Fibroblast of the aortic adventitia (primary cell): ENCODE measurements at places on chromosomes 2 and 18. TPM values are rescaled to one million over a fixed set of nuclear protein-coding genes. Genes with fewer than 3 reads are reported as not detected.
A peak's percentile ranks its signal among the peaks of the same experiment; 100 is the strongest.

Gene PAX8
- 0.09 and 1.5 TPM in 2 replicates for total RNA-seq

Gene POMC
- total RNA-seq = 0.63 and 7.5 TPM in 2 replicates

Gene RFX8
- total RNA-seq = 5.3 and 24.1 TPM in 2 replicates

Gene FTCDNL1
- total RNA-seq = 1.5 TPM in 1 of 2 replicates, not detected in the other

Gene IL1R2
- 0.57 and 0.81 TPM in 2 replicates for total RNA-seq

Gene DNAJC5G
- total RNA-seq = not detected in 2 replicates

Gene CDH19
- not detected in 2 replicates for total RNA-seq

DNA sequence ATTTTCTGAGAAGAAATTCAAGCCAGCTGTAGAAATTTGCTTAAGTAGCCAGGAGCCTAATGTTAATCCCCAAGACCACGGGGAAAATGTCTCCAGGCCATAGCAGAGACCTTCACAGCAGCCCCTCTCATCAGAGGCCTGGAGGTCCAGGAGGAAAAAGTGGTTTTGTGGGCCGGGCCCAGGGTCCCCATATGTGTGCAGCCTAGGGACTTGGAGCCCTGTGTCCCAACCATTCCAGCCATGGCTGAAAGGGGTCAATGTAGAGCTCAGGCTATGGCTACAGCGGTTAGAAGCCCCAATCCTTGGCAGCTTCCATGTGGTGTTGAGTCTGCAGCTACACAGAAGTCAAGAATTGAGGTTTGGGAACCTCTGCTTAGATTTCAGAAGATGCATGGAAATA is 14.2 kb upstream of the TTC21B start:
- no peak for DNase-seq

DNA sequence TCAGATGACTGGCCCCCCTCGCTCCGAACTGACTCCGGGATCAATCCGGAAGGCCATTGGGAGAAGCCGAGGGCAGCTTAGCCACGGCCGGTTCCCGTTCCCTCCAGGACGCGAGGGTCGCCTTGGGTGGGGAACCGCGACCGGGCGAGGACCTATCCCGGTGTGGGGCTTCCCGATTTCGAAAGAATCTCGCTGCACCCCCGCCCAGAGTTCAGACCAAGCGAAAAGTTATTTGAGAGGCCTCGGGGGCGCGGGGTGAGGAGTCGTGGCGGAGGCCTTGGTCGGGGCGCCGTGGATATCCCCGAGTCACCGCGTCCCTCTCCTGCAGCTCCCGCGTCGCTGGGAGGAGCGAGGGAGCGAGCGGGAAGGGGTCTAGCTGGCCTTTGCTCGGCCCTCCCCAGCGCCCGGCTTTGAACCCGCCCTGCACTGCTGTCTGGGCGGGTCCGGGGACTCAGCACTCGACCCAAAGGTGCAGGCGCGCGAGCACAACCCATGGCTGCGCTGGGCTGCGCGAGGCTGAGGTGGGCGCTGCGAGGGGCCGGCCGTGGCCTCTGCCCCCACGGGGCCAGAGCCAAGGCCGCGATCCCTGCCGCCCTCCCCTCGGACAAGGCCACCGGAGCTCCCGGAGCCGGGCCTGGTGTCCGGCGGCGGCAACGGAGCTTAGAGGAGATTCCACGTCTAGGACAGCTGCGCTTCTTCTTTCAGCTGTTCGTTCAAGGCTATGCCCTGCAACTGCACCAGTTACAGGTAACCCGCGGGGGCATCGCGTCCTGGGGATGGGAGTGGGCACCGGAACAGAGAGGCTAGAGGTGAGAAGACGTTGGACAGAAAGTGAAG is at the start of gene CYP27A1:
TSS of gene CYP27A1 (plus strand) at position 457 of the 837 bp plus-strand sequence. CDS start at position 493, 36 bp downstream.
- DNase-seq = peak; percentile 8

DNA sequence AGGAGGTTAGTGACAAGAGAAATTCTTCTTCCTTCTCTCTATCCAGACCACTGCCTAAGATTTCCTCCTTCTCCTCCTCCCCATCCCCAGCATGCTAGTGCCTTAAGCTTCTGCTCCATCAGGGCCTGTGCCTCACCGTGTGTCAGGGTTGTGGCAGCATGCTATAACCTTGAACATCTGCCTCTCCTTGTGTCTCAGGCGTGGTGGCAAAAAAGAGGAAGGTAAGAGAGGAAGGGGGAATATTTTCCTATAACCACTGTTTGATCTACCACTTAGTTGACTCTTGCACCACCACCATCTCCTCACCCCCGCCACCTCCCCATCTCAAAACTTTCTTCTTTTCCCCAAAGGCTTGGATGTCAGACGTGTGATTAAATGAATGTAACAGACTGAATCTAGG is 38.3 kb upstream of the PEX13 start:
- no peak for DNase-seq

GRCh38 chr2:170189757-170190156 is 11.8 kb downstream of the MYO3B start:
- DNase-seq = no peak

DNA sequence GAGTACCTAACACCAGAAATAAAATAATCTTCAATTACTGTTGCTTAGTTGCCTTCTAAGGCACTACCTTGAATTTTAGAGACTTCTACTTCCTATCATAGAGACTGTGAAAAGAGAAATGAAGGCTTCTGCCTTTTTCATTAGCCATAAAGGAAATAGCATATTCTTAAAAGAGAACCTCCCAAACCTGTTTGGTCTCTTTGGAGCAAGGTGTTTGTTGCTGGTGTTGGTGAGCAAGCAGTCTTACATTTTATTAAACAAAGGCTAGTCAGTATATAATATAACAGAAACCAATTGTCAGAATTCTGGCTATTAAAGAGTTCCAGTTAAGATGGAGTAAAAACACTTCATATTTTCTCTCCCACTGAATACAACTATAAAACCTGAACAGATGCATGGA is 116.4 kb downstream of the TAF4B start:
- no peak for DNase-seq

DNA sequence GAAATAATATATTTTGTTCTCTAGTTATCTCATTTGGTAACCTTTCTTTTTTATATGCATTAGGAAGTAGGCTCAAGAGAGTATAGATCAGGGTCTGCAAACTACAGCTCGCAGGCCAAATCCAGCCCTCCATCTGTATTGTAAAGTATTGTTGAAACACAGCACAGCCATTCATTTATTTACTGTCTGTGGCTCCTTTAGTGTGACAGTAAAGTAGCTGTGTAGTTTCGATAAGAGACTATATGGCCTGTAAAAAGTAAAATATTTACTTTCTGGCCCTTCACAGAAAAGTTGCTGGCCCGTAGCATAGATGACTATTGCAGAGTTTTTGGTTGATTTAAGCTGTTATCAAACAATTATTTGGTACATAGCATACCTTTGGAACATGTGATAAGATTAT is 67.6 kb downstream of the MIB1 start:
- DNase-seq = no peak

DNA sequence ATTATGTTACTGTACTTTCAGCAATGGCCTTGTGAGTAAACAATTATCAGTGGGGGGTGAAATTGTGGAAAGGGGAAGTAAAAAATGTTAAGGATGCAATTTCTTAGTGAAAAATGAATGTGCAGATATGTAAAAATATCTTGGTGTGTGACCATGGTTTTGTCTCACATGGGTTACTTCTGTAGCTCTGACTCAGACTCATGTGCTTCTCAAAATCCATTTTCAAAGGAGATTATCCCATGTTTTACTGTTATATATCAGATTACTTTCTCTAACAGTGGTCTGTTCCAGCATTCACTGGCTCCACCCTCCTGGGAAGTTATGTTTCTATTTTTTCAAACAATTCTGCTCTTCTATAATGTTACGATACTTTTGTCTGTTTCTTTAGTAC is 298.2 kb upstream of the COL3A1 start:
- DNase-seq = peak; percentile 90

GRCh38 chr2:10278763-10279471 is 23.8 kb upstream of the HPCAL1 start:
- DNase-seq = no peak

DNA sequence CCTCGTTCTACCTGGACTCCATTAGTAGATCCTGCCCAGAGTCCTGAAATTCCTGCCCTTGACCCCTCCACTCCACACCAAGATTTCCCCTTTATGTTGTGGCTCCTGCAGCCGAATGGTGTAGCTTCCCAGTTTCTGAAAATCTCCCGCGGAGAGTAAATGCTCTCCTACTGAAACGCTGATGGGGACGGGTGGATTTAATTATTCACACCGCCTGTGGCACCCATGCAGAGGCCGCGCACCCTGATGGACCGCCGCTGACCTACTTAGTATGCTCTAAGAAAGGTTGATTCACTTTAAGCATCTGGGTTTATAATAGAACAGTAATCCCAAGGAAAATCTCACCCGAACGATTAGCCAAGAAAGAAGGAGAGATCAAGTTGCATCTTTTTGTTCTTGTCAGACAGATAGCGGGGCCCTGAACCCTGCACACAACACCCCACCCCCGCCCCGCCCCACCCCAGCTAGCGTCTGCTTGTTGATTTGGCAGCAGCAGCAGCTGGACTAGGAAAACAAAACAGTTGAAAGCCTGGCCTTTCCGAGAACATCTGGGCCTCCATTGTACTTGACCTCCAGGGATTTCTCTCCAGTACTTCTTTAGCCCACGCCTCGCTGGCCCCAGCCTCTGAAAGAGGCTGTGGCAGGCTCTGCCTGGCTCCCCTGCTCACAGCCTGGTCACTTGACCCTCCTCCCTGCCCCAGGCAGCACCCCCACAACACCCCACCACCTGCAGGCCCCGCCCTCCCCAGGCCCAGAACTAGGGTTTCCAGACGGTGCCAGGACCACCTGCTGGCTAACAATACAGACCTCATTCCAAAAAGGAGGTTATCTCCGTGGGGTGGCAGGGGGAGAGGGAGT is 53.6 kb downstream of the DPYSL5 start:
- peak; percentile 19 for DNase-seq

DNA sequence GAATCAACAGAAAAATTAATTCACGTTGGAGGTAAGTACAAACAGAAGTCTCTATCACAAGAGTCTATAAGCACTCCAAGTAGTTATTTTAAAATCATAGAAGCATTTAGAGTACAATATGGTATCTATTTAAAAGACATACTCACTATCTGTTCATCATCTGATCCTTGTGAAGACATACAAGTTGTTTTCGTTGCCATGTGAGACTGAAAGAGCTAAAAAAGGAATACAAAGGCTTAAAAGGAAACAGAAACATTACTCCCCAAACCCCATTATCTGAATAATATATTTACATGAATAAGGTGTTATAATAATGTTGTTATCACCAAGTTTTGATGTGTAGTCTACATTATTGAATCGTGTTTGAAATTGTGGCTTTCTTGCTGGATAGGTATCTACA is 20.9 kb downstream of the SEPTIN10 start:
- no peak for DNase-seq

DNA sequence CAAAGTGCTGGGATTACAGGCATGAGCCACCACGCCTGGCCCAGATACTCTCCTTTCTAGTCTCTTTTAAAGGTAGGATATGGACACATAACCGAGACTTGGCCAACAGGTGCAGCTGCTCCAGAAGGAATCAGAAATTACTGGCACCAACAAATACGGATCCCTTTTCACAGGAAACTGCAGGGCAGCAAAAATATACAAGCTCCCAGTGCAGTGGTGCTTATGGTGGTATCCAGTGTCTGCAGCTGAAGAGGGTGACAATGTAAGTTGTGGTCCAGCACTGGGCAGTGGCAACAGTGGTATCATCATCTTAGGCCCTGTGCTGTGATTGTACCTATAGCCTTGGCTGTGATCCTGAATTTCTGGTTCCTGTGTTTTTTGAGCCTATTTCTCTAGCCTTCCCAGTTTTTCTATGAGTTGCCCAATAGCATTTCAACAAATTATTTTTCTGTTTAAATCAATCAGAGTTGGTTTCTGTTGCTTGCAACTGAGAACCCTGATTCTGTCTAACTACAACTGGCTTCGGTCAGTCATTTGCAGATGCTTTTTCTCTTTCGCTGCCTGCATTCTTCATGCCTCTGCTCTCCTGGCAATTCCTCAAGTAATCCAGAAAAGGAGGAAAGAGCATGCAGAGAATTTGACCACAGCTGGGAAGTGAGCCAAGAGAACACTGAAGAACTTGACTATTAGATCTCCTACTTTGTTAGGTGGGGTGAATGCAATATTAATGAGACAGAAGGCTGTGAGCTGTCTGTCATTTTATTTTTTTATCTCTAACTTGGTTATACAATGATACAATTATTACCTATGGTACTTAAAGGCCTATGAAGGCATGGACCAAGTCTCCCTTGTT is 30.8 kb upstream of the EML4 start:
- DNase-seq = peak; percentile 99

DNA sequence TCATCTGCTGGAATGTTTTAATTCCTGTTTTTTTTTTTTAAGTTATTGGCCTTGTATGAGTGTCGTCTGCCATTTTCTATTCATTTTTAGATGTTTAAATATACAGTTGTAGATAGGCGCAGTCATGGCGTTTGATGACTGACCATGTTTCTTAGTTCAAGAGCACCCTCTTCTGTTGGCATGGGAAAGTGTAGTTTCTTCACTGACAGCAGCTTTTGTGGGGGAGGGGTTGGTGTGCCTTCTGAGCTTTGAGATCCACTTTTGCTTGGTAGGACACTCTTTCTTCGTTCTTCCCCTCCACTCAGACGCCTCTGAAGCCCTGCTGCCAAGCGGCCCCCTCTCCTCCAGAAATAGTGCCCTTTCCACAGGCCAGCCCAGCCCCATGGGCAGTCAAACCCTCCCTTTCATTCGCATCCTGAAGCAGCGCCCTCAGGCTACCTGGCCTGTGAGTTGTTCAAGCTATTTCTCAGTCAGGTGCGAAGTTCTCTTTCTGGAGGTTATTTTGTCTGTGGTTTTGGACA is 492.0 kb downstream of the TNS1 start:
- peak; percentile 93 for DNase-seq

- DNase-seq = peak; percentile 37
These were observed 36.8 kb upstream of the WIPF1 start for GRCh38 chr2:174634130-174635014.

- no peak for DNase-seq
These were observed 309.5 kb downstream of the PIK3C3 start for GRCh38 chr18:42264497-42264896.

DNA sequence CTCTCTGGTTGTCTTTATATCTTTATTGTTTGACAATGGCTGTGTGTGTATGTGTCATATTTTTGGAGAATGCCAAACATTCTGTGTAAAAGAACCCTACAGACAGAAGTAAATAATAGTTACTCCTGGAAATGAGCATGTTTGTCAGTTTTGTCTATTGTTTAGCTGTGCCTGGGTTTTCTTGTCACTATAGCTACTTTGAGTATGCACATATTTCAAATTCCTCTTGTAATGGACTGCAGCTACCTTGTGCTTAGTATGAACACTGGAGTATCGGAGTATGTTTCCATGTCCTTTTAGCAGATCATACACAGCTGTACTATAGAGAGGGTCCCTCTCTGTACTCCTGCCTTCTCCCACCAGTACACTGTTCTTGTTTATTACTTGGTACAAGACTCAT is 58.0 kb upstream of the DOCK10 start:
- peak; percentile 63 for DNase-seq

- DNase-seq = peak; percentile 48
These were observed 79.4 kb downstream of the TMEM182 start for GRCh38 chr2:102841107-102841840.

- no peak for DNase-seq
These were observed 313.5 kb downstream of the RPRM start for GRCh38 chr2:153165021-153165420.

DNA sequence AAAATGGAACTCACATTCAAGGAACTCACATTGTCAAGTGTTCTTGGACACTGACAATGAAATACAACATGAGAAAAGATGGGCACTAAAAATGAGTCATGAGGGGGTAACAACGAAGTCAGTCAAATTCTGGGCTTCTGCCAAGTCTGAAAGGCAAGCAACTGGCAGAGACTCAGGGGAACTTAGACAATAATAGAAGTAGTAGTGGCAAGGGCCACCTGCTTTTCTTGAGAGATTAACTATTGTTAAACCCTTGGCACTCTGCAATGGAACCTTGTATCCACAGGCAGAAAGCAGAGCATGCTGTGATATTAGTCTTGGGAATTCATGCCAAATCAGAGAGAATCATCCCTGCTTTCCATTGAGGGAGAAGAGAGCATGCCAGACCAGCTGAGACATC is 382.6 kb upstream of the CDH2 start:
- no peak for DNase-seq
